ENCODE measurements at places on chromosomes 5 and 9. TPM values are rescaled to one million over a fixed set of nuclear protein-coding genes. Genes with fewer than 3 reads are reported as not detected.

Gene ARL14EPL
- total RNA-seq = not detected

DNA sequence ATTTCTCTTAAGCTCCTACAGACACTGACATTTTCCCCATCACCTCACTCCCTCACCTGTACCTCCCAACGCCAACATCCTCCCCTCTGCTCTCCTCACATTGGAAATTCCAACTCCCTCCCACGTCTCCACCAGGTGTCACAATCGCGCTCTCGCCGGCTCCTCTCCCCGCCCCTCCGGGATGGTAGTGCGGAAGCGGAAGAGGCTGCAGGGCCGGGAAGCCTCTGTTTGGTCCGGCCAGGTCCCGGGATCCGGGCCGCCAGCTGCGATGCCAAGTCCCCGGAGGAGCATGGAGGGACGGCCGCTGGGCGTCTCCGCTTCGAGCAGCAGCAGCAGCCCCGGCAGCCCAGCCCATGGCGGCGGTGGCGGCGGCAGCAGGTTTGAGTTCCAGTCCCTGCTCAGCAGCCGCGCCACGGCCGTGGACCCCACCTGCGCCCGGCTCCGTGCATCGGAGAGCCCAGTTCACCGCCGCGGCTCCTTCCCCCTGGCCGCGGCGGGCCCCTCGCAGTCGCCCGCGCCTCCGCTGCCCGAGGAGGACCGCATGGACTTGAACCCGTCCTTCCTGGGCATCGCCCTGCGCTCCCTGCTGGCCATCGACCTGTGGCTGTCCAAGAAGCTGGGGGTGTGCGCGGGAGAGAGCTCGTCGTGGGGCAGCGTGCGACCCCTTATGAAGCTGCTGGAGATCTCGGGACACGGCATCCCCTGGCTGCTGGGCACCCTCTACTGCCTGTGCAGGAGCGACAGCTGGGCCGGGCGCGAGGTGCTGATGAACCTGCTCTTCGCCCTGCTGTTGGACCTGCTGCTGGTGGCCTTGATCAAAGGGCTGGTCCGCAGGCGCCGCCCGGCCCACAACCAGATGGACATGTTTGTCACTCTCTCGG is at the start of gene PLPP6:
PLPP6 (plus strand) TSS at position 187 of the 881 bp plus-strand sequence; CDS start at position 269, 82 bp downstream.
- peak; percentile 80 for DNase-seq

- DNase-seq = no peak
Measured at GRCh38 chr9:97307091-97307490, 368 bp upstream of the CCDC180 start.

DNA sequence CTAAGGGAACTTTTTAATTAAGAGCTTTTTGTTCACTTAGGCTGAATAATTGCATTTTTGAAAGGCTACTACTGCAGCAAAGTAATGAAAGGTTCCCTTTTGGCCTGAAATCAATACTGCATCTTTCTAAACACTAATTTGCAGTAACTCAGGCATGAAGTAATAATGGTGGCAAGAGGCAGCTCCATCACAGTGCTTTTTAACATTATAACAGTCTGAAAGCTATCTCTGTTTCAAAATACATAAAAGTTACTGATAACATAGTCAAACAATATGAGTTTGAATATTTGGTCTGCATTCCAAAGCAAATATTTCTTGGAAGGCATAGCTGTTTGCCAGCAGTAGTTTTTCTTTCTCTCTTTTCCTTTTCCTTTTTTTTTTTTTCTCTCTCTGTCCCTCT is 113.4 kb downstream of the FBN2 start:
- no peak for DNase-seq

DNA sequence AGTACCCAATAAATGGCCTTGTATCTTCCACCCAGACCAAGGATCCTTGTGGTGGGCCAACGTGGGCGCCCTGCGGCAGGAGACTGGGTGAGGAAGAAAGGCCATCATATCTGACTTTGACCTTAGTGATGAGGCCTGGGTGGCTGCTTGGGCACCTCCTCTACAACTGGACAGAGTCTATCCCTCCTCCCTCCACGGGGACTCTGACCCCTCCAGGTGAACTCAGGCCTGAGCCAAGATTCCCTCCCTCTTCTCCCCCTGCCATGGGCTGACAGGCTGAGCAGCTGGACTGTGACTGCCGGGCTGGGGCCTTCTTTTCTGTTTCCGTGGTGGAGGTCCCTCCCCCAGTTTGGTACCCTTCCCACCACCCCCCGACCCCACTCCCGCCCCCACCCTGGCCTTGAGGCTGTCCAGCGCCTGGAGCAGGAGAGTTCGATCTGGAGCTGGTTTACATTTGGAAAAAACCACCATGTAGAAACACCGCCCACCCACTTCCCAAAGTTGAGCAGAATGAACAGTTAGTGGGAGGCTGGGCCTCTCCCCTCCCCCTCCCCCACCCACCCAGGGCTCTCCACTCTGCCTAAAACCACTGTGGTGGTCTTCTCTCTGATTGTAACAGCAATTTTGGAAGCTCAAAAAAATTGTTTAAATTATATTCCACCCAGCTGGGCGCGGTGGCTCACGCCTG is 1.2 kb upstream of the PHYHD1 start:
- no peak for DNase-seq

- no peak for DNase-seq
Measured at GRCh38 chr5:41416336-41416735, 94.1 kb downstream of the PLCXD3 start.

Gene IL5
- not detected for total RNA-seq

DNA sequence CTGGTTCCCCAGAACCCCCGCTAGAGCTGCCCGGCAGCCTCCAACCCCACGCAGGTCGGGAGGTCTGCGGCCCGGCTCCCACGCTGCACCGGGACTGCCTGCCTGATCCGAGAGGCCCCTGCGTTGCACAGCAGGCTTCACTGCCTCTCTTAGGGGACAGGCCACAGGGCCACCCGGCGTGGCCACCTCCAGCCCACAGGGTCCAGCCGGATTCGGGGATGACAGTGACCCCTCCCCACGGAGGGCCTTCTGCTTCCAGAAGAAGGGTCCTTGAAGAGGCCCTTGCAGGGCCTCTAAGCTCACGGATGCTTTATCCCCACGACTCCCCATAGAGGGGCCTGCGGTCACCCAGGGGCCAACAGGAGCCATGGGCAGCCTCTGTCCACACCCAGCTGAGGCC is 66.1 kb upstream of the PPP1R26 start:
- DNase-seq = no peak

GRCh38 chr9:91037511-91038482 is 236.2 kb downstream of the SYK start:
- no peak for DNase-seq

Gene TMEM215
- total RNA-seq = not detected

GRCh38 chr5:10493884-10494283 is 52.2 kb downstream of the ROPN1L start:
- no peak for DNase-seq

GRCh38 chr5:149239917-149240316 is 31.7 kb upstream of the AFAP1L1 start:
- DNase-seq = no peak

Gene CARD6
- 2.7 TPM for total RNA-seq

GRCh38 chr9:136533775-136534157 is 12.1 kb downstream of the NOTCH1 start:
- no peak for DNase-seq

- DNase-seq = no peak
Measured at GRCh38 chr9:137492464-137493363, 33.6 kb upstream of the NSMF start.

DNA sequence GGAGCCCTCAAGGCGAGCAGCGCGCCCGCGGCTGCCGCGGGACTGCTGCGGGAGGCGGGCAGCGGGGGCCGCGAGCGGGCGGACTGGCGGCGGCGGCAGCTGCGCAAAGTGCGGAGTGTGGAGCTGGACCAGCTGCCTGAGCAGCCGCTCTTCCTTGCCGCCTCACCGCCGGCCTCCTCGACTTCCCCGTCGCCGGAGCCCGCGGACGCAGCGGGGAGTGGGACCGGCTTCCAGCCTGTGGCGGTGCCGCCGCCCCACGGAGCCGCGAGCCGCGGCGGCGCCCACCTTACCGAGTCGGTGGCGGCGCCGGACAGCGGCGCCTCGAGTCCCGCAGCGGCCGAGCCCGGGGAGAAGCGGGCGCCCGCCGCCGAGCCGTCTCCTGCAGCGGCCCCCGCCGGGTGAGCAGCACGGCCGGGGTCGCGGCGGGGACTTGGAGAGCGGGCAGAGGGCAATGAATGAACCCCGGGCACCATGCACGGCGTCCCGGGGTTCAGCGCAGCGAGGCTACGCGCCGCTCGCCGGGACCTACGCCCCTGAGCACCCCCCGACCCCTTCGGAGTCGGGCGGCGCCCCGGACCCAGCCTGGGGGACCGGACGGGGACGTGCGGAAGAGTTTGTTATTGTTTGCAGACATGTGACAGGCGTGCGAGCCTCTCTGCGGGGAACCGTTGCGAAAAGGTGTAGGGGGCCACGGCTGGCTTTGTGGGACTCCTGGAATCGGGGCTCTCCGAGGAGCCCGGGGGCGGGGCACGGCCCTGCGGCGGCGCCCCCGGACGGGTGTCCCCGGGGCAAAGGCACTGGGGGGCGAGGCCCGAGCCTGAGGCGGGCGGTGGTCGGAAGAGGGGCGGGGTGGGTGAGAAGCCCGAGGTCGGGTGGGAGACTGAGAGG is 553 bp downstream of the MAP3K1 start:
- DNase-seq = no peak

DNA sequence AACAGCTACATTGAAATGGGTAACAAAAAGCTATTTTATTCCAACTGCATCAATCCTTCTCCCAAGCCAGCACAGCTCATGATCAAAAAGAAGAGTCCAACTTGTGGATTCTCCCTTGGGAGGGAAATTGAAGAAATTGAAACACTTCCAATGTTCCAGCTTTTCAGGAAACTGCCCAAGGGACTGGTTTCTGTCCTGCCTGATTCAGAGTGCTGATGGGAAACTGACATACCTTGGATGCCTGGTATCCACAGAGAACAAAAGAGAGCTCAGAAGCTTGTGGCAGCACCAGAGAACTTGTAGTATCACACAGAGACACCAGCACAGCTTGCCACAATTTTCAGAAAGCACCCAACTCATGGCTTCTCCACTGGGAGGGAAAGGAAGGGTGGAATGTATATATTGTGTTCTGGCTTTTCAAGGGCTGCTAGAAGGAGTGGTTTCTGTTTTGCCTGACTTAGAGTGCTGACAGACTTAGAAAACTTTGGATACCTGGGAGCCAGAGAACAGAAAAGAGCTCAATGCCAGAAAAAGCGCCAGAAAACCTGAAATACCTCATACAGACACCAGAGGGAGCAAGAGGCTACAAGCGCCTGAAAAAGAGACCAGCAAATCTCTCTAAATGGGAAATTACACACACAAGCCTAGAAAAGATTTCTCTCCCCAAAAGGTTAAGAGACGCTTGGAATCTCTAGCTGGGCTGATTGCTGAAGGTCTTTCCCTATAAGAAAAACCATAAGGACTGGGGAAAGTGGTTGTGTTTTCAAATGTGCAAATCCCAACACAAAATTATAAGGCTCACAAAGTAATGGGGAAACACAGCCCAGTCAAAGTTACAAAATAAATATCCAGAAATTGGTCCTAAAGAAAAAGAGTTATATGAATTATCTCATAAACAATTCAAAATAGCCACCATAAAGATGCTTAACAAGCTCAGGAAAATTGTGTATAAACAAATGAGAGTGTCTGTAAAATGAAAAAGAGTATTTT is 178.8 kb downstream of the SPOCK1 start:
- DNase-seq = peak; percentile 57

GRCh38 chr5:137248527-137248926 is 250.6 kb downstream of the SPOCK1 start:
- DNase-seq = no peak

DNA sequence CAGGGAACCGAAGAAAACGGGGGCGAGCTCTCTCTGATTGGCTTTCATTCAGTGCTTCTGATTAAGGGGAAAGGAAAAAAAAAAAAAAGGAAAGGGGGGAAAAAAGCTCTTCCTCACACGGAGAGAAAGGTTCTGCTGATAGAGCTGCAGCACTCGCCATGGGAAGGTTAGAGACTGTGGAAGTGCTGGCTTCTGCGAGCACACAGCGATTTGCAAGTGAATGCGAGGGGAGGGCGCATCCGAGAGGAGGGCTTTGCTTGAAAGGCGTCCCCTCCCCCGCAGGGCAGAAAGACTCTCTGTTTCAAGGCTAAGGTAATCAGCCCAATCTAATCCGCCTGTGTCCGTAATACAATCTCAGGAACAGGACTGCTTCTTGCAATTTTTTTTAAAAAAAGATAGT is at the start of gene CDH10:
CDH10 (minus strand) TSS at position 218 of the 400 bp plus-strand sequence. CDS start 51,488 bp downstream, outside the sequence.
- DNase-seq = peak; percentile 76

- DNase-seq = no peak
Measured at GRCh38 chr9:136691316-136692184, 4.3 kb upstream of the AGPAT2 start.

GRCh38 chr5:97100476-97100875 is 41.9 kb downstream of the LIX1 start:
- DNase-seq = no peak

Gene PCDHB13
- 2.2 TPM for total RNA-seq

Gene DIPK1B
- 14.4 TPM for total RNA-seq

DNA sequence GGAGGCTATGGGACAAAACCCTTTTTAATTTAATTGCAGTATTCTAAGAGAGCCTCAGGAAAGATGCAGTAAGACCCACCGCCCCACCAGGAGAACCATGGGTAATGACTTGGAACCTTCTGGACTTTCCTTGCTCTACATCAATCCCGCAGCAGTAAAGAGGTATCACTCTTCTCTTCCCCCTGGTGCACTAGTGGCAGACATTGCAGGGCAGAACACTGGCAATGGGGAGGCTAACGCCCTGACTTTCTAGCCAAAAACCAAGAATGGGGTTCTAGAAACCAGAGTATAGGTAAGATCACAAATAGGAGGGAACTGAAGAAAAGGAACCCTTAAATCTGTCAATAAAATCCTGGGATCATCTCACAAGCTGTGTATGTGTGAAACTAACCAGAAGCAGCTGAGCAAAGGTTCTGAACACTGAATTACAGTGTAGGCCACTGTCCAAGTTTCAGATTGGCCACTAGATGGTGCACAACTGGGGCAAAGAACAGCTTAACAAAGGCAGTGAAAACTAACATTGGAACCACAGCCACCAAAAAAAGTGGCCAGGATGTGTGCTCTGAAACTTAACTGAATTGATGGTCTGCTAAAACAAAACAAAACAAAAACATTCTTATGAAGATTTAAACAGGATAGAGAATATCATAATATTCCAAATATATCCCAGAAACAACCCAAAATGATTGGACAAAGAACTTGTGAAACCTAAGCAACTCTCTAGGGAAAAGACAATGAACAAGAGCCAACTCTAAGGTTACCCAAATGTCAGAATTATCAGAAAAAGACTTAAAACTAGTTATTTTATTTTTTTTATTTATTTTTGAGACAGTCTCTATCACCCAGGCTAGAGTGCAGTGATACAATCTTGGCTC is 6.6 kb upstream of the FAM151B start:
- DNase-seq = peak; percentile 54

Gene LRRC19
- not detected for total RNA-seq

DNA sequence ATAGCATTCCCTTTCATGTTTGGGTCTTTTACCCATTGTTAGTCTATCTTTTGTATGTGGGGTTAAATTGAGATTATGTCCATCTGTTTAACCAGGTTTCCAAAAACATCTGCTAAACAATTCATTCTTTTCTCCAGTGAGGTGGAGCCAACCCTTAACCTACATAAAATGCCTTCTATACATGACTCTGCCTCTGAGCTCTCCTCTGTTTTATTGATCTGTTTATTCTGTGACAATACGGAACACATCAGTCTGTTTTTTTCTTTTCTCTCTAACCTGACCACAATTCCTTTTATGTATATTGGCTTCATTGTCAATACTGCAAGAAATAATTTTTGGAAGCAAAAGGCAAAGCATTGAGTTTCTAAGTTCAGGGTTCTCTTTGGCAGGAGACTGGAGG is 9.9 kb upstream of the ARL15 start:
- DNase-seq = no peak

Gene GAS1
- 5.0 TPM for total RNA-seq

- DNase-seq = no peak
Measured at GRCh38 chr5:97365918-97366317, 182.9 kb upstream of the RIOK2 start.

Measured in NCI-H460 (cell line).